Keratinocyte (primary cell): ENCODE measurements at places on chromosomes 5 and 9.

DNA sequence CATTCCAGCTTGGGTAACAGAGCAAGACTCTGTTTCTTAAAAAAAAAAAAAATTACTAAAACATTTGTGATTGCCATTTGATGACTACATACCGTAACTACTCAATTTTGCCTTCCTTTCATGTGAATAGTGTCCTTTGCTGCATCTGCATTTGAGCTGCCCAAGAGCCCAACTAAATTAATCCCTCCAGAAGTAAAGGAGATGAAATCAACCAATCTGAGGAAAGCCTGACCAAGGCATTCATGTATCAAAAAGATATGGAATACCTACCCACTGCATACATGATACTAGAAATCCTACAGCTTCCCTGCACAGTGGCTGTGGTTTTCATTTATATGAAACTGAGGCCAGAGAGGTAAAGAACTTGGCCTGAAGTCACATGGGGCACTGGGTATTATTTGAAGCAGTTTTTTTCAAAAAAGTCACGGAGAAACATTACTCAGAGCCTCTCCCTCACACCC lies 177.5 kb downstream of the AOPEP start:
- H3K27ac ChIP-seq: no peak overlapping the region
- peaks cover 30% of the 10 kb centered on the region for H3K4me1 ChIP-seq
- no peak overlapping the region for H3K4me3 ChIP-seq
- H3K27me3 ChIP-seq: no peaks in the 10 kb centered on the region
- DNase-seq: no peak
- no peaks in the 10 kb centered on the region for H3K36me3 ChIP-seq

DNA sequence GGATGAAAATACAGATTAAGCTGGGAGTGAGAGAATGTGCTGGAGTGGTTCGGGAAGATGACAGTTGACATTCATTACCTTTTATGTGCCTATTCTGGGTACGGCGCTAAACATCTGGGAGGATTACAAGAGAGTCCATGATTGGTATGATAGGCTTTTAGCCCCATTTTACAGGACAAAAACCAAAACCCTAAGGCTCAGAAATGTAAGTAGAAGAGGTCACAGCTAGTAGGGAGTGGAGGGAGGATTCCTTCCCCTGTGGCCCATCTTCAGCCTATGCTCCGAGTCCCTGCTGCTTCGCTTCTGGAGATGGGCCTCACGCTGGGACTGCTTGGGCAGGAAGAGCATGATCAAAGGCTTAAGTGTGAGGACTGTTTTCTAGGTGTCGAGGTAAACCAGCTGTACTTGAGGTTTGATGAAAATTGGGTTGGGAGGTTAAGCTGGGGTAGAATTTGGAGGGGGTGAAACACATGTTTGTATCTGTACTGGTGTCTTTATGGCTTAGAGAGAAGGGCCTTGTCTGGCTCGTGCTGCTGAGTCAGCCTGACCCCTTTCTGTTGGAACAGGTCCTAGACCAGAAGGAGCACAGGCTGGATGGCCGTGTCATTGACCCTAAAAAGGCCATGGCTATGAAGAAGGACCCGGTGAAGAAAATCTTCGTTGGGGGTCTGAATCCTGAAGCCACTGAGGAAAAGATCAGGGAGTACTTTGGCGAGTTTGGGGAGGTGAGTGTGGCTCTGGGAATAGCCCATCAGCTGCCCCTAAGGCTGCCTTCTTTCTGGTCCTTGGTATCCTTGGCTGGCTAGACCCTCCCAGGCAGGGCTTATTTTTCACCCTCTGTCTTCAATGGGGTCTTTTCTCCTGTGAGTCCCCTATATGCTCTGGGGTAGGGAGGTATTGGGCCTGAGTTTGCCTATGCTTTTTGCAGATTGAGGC lies 2.1 kb downstream of the HNRNPAB start:
- peaks cover 27% of the 10 kb centered on the region for H3K36me3 ChIP-seq
- H3K4me1 ChIP-seq: peaks cover 19% of the 10 kb centered on the region
- DNase-seq: no peak
- H3K27ac ChIP-seq: peak overlapping the region; percentile 37

GRCh38 chr5:3197304-3198073 lies 398.1 kb upstream of the IRX1 start:
- H3K27ac ChIP-seq: no peak overlapping the region
- no peaks in the 10 kb centered on the region for H3K4me1 ChIP-seq
- DNase-seq: no peak
- no peaks in the 10 kb centered on the region for H3K36me3 ChIP-seq
- peak overlapping the region; percentile 6 for H3K4me3 ChIP-seq

- H3K27me3 ChIP-seq: no peaks in the 10 kb centered on the region
- H3K4me1 ChIP-seq: no peaks in the 10 kb centered on the region
- peaks cover 6% of the 10 kb centered on the region for H3K36me3 ChIP-seq
- no peak overlapping the region for H3K4me3 ChIP-seq
- no peak for DNase-seq
Observed at GRCh38 chr5:97163360-97163764, 19.7 kb downstream of the RIOK2 start.

DNA sequence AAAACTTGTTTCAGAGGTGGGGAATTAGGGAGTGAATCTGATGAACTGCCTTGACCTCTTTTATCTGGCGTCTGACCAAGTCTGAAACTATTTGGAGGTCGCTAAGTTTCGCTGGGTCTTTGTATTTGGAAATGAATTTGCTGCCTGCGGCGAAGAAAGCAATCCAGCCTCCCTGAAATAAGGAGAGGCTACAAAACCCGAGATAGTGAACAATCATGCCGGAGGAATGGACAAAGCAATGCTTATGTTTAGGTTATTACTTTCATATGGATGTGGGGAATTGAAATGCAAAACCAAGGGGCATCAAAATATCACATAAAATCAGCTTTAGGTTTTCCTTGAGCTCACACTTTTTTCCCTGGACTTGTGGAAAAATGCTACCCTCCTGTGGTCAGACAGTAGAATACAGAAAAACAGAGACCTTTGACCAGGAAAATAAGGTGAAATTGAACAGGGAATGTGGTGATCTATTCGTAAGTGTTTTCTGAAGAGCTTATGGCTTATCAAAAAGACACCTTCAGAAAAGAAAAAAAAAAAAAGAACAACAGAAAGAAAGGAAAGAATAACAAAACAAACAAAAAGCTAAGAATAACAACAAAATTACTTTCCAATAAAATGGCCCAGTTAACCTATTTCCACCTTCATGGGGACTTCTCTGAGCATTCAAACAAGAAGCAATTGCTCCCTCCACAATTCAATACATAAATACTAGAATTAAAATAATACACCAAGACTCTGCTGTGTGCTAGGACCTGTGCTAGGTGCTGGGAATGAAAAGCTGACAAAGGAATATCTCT lies 68.6 kb upstream of the DPYSL3 start:
- H3K36me3 ChIP-seq: no peaks in the 10 kb centered on the region
- H3K4me3 ChIP-seq: no peak overlapping the region
- no peaks in the 10 kb centered on the region for H3K4me1 ChIP-seq

DNA sequence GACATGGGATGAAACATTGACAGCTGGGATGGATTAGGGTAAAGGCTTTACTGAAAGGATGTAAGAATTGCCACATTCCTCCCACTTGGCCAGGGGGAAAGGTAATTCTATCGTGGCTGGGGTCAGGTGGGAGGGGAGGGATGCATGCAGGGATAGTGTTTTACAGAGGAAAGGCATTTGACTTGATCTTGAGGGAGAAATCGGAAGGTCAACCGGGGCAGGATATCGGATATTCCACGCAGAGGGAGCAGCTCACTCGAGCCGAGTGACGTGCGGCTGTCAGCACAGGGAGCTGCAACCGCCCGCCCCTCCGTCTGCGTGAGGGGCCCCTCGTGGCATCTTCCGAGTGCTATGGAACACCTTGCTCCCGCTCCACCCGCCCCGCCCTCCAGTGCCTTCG lies 63.4 kb upstream of the ADAMTS2 start:
- no peaks in the 10 kb centered on the region for H3K4me1 ChIP-seq
- DNase-seq: no peak
- no peak overlapping the region for H3K4me3 ChIP-seq
- H3K27me3 ChIP-seq: no peaks in the 10 kb centered on the region
- H3K27ac ChIP-seq: no peak overlapping the region
